IMR-90 (cell line): ENCODE measurements at places on chromosomes 5 and 9. TPM values are rescaled to one million over a fixed set of nuclear protein-coding genes. Genes with fewer than 3 reads are reported as not detected.

Gene FOXD4L6
- polyA plus RNA-seq, result not detected in 2 replicates

Gene TBC1D9B
- 78.1 and 83.8 TPM in 2 replicates for polyA plus RNA-seq

Gene COL27A1
- polyA plus RNA-seq, result 18.3 and 23.2 TPM in 2 replicates

Gene IFNA13
- not detected in 2 replicates for polyA plus RNA-seq

Gene NSUN2
- 55.6 and 61.1 TPM in 2 replicates for polyA plus RNA-seq

Gene PCDHA4
- 0.02 TPM in 1 of 2 replicates, not detected in the other for polyA plus RNA-seq

Gene GDF9
- 0.16 and 0.21 TPM in 2 replicates for polyA plus RNA-seq

Gene QSOX2
- 12.7 and 12.9 TPM in 2 replicates for polyA plus RNA-seq

Gene TAS2R1
- polyA plus RNA-seq, result not detected in 2 replicates

Gene FGF18
- polyA plus RNA-seq, result 0.15 and 0.22 TPM in 2 replicates
